ENCODE measurements at places on chromosomes 7 and 10.

GRCh38 chr7:137590756-137591305 is 247.3 kb upstream of the PTN start:
- DNase-seq: no peak

DNA sequence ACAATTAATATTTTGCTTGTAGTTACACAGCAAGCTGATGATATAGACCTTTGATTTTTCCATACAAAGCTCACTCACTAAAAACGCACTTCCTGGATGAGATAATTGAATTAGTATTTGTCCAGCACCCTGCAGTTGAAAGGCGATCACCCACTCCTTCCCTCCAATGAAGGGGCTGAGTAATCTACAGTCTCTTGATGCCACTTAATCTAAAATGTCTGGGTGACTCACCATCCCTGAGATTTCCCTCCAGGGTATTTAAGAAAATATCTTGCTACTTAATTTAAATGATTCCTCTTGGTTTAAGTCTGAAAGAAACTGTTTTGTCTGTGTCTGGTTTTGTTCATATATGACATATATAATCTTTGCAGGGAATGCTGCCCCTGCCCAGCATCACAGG is 515.3 kb downstream of the GRID1 start:
- no peak for DNase-seq

- no peak for DNase-seq
Measured at GRCh38 chr7:69177941-69178494, 420.3 kb upstream of the AUTS2 start.

- no peak for DNase-seq
Measured at GRCh38 chr10:46019569-46020343, 10.7 kb downstream of the NCOA4 start.

GRCh38 chr7:46034056-46034768 is 113.1 kb upstream of the IGFBP3 start:
- DNase-seq: no peak

DNA sequence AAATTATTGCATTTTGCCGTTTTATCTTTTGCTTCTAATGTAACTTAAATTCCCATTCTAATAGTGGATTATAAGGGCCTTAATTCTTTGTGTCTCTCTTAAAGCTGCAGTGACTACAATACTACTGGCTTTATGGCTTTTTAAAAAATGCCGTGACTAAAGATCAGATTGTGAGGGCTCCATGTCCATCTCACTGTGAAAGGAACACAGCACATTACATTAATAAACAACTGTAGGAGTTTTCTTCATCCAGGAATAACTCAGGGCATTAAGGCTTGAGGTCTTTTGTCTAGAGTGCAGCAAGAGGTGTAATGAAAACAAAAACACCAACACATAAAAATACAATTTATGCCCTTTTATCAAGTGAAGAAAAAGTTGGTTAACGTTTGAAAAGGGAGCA is 205.3 kb downstream of the SKAP2 start:
- no peak for DNase-seq

GRCh38 chr7:102304668-102305067 is 18.0 kb downstream of the SH2B2 start:
- no peak for DNase-seq

DNA sequence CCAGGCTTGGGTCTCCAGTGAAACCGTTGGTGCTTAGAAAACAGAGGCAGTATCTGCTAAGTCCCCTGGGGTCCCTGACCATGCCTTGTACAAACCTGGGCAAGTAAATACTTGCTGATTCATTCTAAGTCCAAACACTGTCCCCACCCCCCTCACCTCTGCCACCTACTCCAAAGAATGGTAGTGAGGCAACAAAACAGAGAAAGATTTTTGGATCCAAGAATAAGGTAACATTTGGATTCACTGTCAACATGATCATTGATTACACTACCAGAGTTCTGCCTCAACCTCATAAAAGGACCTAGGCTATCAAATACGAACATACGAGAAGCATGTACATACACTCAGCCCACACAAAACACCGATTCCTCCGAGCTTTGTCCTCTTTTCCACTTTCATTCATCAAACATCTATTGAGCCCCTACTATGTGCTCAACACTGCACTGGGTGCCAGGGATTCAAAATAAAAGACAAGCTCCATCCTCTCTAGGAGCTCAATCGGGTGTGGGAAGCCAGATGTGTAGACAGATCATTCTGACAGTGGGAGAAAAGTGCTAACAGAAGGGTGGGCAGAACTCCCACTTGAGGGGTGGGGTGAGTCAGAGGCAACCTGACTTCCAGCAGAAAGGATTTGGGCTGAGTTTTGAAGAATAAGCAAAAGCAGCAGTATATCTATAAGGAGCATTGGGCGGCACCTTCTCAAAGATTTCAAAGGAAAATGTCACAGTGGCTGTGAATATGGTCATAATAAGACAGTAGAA is 71.2 kb downstream of the GFRA1 start:
- no peak for DNase-seq

GRCh38 chr7:113113912-113114311 is 4.4 kb downstream of the SMIM30 start:
- DNase-seq: no peak

DNA sequence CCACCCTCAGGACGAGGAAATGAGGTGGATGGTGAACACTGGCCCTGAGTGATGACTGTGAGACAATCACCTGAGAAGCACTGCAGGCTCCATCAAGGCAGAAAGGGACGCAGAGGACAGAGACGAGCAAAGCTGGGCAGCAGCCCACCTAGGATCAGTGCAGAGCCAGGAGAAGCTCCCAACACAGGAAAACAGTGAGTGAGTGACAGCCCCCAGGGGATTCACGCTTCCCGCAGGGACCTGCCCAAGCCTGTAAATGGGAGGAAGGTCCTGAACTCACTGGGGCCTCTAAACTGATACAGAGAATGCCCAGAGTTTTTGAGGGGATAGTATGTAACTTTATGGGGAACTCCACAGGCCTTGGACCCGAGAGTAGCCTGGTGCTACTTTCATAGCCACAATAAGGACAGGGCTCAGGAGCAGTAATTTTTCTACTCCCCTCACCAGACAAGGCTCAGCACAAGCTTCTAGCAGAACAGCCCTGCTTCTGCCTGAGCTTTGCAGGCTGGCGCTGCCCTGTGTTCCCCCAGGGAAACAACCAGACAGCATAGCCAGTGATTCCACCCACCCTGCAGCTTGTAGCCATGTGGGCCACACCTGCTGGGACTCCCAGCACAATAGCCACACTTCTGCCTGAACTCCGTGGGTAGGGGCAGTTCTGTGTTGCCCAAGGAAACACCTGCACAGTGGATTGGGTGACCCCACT is 708.4 kb downstream of the POM121L12 start:
- no peak for DNase-seq

DNA sequence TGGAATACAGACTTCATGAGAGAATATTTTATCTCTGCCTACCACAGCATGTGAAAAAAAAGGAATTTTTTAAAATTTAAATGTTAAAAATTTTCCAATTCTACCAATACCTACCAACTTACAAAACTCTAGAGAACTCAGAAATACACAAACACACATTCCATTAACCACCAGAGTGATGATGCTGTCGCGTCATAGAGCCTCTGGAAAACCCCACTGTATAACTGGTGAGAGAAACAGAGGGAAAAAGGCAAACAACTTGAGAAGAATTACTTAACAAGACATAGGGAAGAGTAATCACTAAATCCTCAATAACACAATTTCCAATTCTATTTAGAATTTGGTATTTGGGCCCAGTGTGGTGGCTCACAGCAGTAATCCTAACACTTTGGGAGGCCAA is 6.2 kb upstream of the SPOCK2 start:
- DNase-seq: no peak

DNA sequence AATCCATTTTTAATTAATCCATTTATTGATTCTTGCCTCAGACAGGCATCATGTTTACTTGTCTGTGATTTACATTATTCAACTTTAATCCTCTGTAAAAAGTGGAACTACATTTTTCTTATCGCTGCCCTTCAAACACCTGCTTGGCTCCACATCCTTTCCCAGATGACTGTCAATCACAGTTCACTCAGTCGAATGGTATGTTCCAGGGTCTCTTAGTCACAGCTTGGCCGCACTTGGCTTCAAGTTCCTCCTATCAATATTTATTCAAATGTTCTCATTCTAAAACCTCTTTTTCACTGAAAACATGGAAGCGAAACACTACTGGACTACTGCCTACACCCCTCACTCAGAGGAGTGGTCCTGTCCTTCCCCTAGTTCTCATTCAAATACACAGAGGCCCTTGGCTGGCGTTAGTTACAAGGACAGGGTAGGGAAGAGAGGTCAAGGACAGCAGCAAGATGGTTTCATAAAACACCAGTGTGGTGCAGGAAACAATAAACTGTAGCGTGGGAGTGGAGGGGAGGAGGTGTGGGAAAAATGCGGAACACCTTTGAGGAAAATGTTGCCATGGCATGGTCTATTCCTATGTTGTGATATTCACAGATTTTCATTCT is 143.2 kb downstream of the USP6NL start:
- DNase-seq: no peak

- no peak for DNase-seq
Measured at GRCh38 chr7:158185653-158186052, 402.0 kb downstream of the PTPRN2 start.

GRCh38 chr10:86671985-86672710 is 3.8 kb downstream of the LDB3 start:
- no peak for DNase-seq

- DNase-seq: no peak
Measured at GRCh38 chr10:88659725-88660597, 4.3 kb upstream of the LIPF start.

DNA sequence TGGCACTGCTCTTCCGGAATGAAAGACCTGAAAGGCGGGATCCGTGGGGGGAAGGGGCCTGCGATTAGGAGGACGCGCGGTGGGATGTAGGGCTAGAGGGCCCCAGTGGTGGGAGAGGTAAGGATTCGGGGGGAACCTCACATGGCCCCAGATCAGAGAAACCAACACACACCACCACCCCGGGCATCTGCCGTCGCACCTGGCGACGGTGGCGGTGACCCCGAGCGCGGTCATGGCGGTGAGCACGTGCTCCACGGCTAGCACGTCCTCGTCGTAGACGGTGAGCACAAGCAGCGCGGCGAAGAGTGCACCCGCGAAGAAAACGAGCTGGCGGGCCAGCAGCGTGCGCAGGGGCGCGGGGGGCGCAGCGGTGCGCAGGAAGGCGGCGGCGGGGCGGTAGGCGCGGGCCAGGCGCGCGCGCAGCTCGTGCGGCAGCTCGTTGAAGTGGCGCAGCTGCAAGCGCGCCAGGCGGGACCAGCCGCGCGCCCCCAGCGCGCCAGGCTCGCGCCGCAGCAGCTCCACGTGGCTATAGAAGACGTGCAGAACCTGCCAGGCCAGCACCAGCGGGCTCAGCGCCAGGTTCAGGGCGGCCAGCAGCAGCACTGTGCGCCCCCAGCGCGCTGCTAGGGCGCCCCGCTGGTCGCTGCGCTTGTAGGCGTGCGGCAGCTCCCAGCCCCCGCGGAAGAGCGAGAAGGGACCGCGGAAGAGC is 5.7 kb downstream of the ATG9B start:
- DNase-seq: no peak

- DNase-seq: no peak
Measured at GRCh38 chr10:83612050-83612449, 527.3 kb upstream of the GHITM start.

GRCh38 chr7:80387634-80388193 is 124.2 kb downstream of the GNAT3 start:
- DNase-seq: no peak

GRCh38 chr7:22842383-22842941 is 19.8 kb upstream of the TOMM7 start:
- DNase-seq: no peak

GRCh38 chr10:28202941-28203352 is 99.9 kb downstream of the MPP7 start:
- no peak for DNase-seq

GRCh38 chr10:91901784-91902677 is 7.3 kb downstream of the FGFBP3 start:
- DNase-seq: no peak

GRCh38 chr7:51077987-51078370 is 238.6 kb downstream of the COBL start:
- no peak for DNase-seq

DNA sequence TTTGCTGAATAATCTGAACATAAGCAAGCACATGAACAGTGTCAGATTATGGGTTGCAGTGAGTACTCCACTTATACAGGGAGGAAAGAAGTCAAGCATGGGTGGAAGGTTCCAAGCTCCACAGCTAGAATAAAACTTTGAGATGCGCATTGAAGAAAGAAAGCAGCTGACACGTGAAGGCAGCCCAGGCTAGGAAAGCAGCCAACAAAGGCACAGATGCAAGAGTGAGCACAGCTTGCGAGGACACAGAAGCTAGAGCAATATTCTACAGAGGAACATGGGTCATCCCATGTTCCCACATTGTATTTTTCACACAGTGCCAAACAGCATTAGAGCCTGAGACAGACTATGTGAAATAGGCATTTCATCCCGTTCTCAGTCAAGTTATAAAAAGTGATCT is 194.6 kb upstream of the TBX20 start:
- DNase-seq: no peak

GRCh38 chr10:49767752-49768151 is 5.6 kb upstream of the OGDHL start:
- DNase-seq: no peak

GRCh38 chr10:65491799-65492198 is 1434.0 kb upstream of the LRRTM3 start:
- DNase-seq: no peak

GRCh38 chr7:82164813-82165212 is 278.8 kb downstream of the CACNA2D1 start:
- no peak for DNase-seq

DNA sequence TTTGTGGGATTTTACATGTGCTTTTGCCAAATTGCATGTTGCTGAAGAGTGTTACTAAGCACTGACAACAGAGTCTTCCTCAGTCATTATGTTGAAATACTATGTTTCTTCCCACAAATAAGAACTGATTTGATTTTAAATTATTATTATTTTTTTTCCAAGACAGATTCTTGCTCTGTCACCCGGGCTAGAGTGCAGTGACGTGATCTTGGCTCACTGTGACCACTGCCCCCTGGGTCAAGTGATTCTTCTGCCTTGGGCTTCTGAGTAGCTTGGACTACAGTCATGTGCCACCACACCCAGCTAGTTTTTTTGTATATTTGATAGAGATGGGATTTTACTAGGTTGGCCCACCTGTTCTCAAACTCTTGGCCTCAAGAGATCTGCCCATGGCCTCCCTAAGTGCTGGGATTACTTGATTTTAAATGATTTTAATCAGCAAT is 42.3 kb downstream of the MINPP1 start:
- no peak for DNase-seq

- DNase-seq: no peak
Measured at GRCh38 chr10:45023426-45023825, 22.7 kb downstream of the ZNF22 start.

GRCh38 chr10:79376078-79376628 is 28.9 kb downstream of the PPIF start:
- no peak for DNase-seq

DNA sequence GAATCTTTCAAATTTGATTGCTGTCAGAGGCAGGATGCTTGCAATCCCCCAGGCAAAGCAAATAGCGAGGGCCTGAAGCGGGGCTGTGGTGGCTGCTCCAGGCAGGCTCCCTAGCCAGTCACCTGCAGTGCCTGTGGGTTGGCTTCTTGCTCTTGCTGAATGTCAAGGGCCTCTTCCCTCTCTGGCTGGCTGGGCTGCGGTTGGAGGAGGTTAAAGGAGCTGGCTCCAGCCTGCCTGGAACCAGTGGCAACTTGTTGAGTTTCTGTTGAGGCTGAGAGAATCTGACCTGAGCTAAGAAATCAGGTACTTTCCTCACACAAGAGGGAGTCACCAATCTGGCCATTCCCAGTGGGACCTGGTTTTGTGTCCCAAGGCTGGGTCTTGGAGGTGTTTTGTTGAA is 134.7 kb downstream of the TMEM178B start:
- DNase-seq: no peak
